ENCODE measurements at places on chromosomes 12 and 14. TPM values are rescaled to one million over a fixed set of nuclear protein-coding genes. Genes with fewer than 3 reads are reported as not detected.

DNA sequence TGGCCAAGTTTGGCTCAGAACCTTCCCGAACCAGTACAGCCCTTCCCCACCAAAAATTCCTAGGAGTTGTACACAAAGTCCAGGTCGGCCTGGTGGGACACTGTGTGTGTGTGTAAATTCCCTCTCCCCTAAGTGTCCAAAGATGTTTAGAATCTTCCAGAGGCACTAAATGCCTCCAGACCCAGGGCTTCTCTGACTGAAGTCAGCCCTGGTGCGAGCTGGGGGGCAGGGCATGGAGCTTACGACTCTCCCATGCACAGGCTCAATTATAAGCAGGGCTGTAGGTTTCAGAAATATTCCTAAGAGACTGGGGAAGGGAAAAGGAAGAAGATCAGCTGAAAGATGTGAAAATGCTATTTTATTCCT is 106.9 kb upstream of the ATF7IP start:
- H3K27me3 ChIP-seq: no peaks in the 10 kb centered on the region
- DNase-seq: no peak
- H3K4me1 ChIP-seq: peaks cover 55% of the 10 kb centered on the region
- no peak overlapping the region for H3K4me3 ChIP-seq
- H3K27ac ChIP-seq: peak overlapping the region; percentile 96

GRCh38 chr12:6764011-6764828 is 1.9 kb upstream of the PTMS start:
- peaks cover 69% of the 10 kb centered on the region for H3K27me3 ChIP-seq
- H3K27ac ChIP-seq: peak overlapping the region; percentile 53
- peak; percentile 36 for DNase-seq
- H3K4me3 ChIP-seq: peak overlapping the region; percentile 51

- H3K4me3 ChIP-seq: no peak overlapping the region
- no peaks in the 10 kb centered on the region for H3K4me1 ChIP-seq
- H3K36me3 ChIP-seq: no peaks in the 10 kb centered on the region
- no peaks in the 10 kb centered on the region for H3K27me3 ChIP-seq
- no peak for DNase-seq
These were observed 107.9 kb downstream of the PTPRQ start for GRCh38 chr12:80551897-80552296.

DNA sequence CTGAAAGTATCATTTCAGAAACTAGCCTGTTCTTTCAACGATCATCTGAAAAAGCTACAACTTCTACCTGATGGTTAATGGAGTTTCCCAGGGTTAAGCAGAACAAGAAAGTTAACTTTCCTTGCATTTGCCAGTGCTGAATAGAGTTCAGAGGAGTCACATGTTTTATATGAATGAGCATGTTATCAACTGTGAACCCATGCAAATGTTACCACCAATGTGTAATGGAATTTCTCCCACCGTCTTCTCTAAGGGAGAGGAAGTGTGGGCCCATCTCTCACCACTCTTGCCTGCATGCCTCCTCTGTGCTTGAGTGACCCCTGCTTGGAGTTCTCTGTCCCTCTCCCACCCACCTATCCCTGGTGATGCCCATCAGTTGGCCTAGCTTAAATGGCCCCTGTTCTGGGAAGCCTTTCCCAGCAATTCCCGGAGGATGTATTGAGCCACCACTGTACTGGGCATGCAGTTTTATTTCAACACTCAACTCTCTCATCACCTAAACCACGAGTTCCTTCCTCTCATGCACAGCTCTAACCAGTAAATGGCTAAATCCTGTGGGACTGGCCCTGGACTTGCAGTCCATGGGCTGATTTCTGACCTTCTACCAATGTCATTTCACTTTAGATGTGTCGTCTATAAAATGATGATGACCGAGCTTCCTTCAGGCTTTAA is 159.8 kb downstream of the RPAP3 start:
- peaks cover 20% of the 10 kb centered on the region for H3K4me1 ChIP-seq
- H3K36me3 ChIP-seq: no peaks in the 10 kb centered on the region
- peak overlapping the region; percentile 32 for H3K27ac ChIP-seq
- H3K27me3 ChIP-seq: no peaks in the 10 kb centered on the region
- no peak for DNase-seq

DNA sequence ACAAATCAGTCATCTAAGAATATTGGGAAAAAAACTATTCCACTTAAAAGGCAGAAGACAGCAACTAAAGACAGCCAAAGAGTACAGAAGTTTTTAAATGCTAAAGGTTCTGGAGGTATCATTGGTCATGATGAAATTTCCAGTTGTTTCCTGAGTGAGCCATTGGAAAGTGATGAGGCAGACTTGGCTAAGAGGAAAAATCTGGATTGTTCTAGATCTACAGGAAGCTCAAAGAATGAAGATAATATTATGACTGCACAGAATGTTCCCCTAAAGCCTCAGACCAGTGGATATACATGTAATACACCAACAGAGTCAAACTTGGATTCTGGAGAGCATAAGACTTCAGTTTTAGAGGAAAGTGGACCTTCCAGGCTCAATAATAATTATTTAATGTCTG is 22.8 kb downstream of the GALNT4 start:
- DNase-seq: no peak
- no peak overlapping the region for H3K4me3 ChIP-seq
- no peak overlapping the region for H3K27ac ChIP-seq
- no peaks in the 10 kb centered on the region for H3K27me3 ChIP-seq

- no peaks in the 10 kb centered on the region for H3K36me3 ChIP-seq
- H3K4me1 ChIP-seq: peaks cover 7% of the 10 kb centered on the region
- H3K27me3 ChIP-seq: peaks cover 9% of the 10 kb centered on the region
- H3K27ac ChIP-seq: no peak overlapping the region
- no peak for DNase-seq
These were observed 617.0 kb downstream of the VRK1 start for GRCh38 chr14:97413966-97414717.

DNA sequence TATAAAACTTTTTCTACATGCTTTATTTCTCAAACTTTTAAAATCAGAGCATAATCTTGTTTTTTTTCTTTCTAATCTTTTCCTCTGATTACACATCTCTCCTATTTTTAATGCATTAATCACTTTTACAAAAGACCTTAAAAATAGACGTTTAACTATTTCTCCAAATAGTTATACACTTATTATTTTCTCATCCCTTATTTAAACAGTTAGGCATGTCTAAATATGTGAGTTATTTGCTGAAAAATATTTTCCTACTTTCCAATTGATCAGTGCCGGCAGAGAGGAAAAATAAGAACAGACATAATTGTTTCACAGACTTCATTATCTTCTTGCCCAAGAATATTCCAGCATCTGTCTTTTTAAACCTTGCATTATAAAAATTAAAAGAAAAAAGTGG is 28.7 kb upstream of the RHOJ start:
- H3K4me3 ChIP-seq: no peak overlapping the region
- H3K27me3 ChIP-seq: peaks cover 4% of the 10 kb centered on the region
- DNase-seq: no peak
- H3K4me1 ChIP-seq: no peaks in the 10 kb centered on the region
- H3K27ac ChIP-seq: no peak overlapping the region
- no peaks in the 10 kb centered on the region for H3K36me3 ChIP-seq

GRCh38 chr12:132296063-132296462 is 33.3 kb downstream of the GALNT9 start:
- DNase-seq: no peak
- H3K4me3 ChIP-seq: no peak overlapping the region
- H3K36me3 ChIP-seq: no peaks in the 10 kb centered on the region
- peaks cover 19% of the 10 kb centered on the region for H3K27me3 ChIP-seq

GRCh38 chr12:122518908-122519307 is 7.8 kb downstream of the RSRC2 start:
- H3K27ac ChIP-seq: peak overlapping the region; percentile 25
- peaks cover 36% of the 10 kb centered on the region for H3K4me1 ChIP-seq
- H3K27me3 ChIP-seq: no peaks in the 10 kb centered on the region
- DNase-seq: no peak
- no peak overlapping the region for H3K4me3 ChIP-seq

- no peak overlapping the region for H3K4me3 ChIP-seq
- no peaks in the 10 kb centered on the region for H3K27me3 ChIP-seq
- H3K36me3 ChIP-seq: no peaks in the 10 kb centered on the region
- DNase-seq: no peak
- no peak overlapping the region for H3K27ac ChIP-seq
These were observed 203.2 kb downstream of the ZFP36L1 start for GRCh38 chr14:68589447-68590200.

DNA sequence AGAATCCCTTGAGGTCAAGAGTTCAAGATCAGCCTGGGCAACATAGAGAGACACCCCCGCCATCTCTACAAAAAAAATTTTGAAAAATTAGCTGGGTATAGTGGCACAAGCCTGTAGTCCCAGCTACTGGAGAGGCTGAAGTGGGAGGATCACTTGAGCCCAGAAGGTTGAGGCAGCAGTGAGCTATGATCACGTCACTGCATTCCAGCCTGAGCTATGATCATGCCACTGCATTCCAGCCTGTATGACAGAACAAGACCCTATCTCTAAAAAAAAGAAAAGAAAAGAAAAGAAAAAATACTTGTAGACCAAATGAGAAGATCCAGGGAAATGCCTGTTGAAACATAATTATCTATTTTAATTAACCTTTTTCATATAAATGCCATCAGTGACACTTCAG is 93.8 kb upstream of the MDM1 start:
- no peak overlapping the region for H3K4me3 ChIP-seq
- DNase-seq: no peak
- H3K4me1 ChIP-seq: peaks cover 2% of the 10 kb centered on the region
- no peaks in the 10 kb centered on the region for H3K36me3 ChIP-seq
- no peak overlapping the region for H3K27ac ChIP-seq

DNA sequence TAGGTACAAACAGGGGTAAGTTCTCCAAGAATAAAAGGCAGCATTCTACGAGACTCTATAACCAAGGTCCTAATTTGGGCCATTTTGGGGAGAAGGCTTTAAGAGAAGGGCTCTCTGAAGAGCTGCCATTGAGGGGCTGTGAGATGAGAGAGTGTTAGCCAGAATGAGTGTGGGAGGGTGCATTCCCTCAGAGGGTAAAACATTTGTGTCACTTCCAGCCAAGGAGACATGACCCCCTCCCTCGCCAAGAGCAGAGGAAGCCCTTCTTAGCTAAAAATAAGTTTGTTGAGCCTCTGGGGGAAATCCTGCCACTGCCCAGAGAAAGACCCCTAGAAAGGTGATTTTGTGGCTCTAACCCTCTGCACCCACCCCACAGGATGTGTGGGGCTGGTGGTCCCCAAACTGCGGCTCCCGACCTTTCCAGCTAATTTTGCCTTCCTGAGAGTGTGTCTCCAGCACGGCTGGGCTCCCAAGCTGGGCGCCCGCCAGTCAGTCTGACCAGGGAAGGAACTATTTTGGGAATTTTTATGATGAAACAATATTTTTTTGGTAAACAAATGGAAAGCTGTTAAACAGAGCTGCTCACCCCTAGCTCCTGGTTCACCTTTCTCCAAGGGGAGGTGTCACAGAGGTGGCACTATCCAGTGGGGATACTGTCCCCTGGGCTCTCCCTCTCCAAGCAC is 65.9 kb upstream of the JDP2 start:
- H3K4me1 ChIP-seq: peaks cover 3% of the 10 kb centered on the region
- H3K36me3 ChIP-seq: no peaks in the 10 kb centered on the region
- H3K4me3 ChIP-seq: no peak overlapping the region
- H3K27me3 ChIP-seq: peaks cover 3% of the 10 kb centered on the region
- H3K27ac ChIP-seq: no peak overlapping the region

- H3K4me1 ChIP-seq: no peaks in the 10 kb centered on the region
- no peaks in the 10 kb centered on the region for H3K27me3 ChIP-seq
- no peak overlapping the region for H3K4me3 ChIP-seq
- no peak overlapping the region for H3K27ac ChIP-seq
These were observed 244.4 kb downstream of the SYT1 start for GRCh38 chr12:79108962-79109361.

SMCO2 gene
- not detected for total RNA-seq

OASL gene
- total RNA-seq: 16.9 TPM

PIWIL1 gene
- total RNA-seq: not detected

CLEC6A gene
- not detected for total RNA-seq

LRP1-AS gene
- not detected for total RNA-seq

MIP gene
- total RNA-seq: not detected

LMNTD1 gene
- total RNA-seq: not detected

Data from activated naive CD8-positive, alpha-beta T cell treated with anti-CD3 and anti-CD28 coated beads for 36 hours (primary cell).